NCI-H2081 treated with DMSO at 0.1 percent for 48 hours (cell line): ENCODE measurements at places on chromosomes 6 and 20.

DNA sequence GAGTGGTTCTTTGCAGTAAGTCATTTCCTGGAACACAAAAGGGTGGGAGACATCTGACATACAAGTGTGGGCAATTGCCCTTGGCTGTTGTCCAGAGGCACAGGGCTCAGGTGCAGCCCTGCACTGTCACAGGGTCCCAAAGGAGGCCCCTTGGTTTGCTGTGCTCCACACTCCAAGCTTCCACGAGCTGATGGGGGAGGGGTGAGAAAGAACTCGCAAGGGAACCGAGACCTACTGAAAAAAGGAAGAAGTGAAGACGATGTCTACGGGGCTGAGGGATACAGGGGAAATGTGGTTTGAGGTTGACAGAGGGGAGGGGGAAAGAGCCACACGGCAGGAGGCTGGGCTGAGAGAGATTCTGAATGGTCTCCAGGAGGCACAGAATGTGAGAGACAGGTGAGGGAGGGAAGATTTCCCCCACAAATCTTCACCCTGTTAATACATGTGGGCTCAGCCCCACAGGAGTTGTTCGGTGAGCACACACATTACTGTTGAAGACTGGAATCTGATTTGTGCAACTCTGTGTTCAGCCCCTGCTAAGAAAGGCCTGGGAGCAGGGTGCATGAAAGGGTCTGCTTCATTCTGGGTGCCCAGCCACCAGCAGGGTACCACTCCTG lies 123.4 kb downstream of the LY86 start:
- DNase-seq, result no peak

DNA sequence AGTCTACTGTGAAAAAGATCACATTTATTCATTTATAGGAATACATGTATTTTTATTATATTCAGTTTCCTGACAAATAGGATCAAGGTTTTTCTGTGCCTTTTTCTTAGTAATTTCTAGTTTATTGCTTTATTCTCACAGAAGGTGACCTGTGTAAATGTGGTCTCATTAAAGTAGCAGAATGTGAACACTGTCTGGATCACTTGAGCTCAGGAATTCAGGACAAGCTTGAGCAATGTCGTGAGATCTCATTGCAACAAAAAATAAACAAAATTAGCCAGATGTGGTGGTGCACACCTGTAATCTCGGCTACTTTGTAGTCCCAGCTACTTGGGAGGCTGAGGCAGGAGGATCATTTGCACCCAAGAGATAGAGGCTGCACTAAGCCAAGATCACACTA lies 516.7 kb downstream of the CDKAL1 start:
- no peak for DNase-seq

- no peak for DNase-seq
Observed at GRCh38 chr20:54153041-54153327, 20.8 kb downstream of the CYP24A1 start.

DNA sequence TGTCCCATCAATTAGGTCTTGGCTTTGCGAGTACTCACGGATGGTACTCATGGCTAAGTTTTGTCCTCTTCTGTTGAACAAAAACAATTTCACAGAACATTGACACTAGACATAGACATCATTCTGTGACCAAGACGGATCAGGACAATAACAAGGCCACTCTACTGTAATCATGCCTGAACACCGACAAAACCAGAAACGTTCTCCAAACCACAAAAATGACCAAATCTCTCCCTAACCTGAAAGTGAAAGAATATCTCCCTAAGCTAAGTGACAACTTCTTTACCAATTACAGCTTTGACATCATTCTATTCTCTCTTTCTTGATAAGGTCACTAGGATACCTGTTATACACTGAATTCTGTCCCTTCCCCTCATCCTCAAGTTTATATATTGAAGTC lies 40.0 kb upstream of the SLC2A12 start:
- no peak for DNase-seq

DNA sequence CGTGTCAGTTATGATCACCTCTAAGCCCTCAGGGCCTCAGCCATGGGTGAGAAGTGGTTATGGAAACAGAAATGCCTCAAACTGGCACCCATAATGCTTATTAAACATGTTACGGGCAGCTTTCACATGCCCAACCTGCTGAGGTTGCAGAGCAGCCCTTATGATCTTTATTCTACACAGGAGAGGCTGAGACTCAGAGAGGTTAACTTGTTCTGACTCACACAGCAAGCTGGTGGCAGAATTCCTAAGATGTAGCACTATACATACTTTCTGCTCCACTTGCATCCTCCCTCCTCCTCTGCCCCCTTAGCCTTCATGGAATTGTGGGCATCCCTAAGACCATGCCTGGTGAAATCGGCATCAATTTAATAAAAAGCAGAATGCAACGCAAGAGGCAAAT lies 34.7 kb upstream of the IGF2R start:
- DNase-seq, result no peak

DNA sequence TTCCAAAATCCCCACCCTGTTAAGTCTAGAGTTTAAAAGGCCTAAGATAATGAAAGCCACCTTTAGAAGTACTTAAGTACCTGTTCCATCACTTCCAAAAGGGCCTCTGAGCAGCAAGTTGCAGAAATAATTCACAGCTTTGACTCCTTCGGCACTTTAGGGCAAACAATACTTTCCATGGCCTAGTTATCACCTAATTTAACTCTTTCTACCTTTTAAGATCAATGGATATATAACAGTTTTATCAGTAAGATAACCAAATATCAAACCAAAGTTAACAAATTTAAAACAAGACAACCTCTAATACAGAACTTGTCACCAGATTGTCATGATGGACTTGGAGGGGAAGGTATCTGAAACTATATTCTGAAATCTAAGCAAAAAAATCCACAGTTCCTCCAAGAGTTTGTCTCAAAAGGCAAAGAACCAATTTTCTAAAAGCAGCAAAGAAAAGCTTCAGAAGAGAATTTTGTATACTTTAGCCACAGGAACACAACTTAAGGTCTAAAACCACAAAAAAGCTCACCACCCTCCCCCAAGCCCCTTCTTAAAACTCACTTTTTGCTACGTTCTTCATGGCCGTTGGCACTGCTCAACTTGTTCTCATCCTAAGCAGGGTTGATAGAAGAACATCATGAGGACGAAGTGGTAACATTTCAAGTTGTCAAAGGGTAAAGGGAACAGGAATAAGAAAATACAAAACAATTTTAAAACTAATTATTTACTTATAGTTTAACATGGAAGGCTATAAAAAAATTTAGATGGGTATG lies 3.5 kb downstream of the RBM39 start:
- DNase-seq, result no peak

- DNase-seq, result no peak
Observed at GRCh38 chr6:53287336-53288225, 61.2 kb downstream of the ELOVL5 start.
